ENCODE measurements at places on chromosomes 13 and 19.

DNA sequence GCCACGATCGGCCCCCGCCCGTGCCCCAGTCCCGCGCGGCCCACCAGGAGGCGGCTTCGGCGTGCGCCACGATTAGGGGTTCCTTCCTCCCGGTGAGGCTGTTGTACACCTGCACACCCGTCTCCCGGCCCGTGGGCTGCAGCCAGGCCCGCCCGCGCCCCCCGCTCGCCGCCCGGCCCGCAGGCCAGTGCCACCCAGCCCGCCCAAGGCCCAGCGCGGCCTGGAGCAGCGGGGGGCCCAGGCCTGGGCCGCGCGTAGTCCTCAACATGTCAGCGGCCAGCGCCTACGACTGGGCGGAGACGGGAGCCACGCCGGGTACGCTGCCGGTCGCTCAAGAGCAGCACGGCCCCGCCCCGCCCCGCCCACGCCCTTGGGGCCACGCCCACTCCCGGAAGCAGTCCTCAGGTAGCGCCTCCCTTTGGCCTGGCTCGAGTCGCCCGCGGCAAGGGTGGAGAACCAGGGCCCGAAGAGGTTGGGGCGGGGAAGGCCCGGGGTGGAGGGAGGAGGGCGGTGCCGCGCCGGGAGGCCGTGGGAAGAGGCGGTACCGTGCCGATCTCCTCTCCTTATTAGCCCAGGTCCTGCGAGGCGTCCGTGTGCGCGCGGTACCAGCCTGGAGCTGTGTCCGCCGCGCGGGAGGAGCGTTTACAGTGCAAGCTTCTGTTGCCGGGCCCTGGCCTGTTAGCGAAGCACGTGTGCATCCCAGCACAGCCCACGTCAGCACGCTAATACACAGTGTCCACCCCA is at the start of gene CARS2:
TSS of gene CARS2 (minus strand) at position 291 of the 744 bp plus-strand sequence. CDS start at position 268, 23 bp downstream.
- DNase-seq = peak; percentile 96
- peak within 1 kb of the TSS; percentile 62 for H3K4me3 ChIP-seq
- peaks cover 46% of the 10 kb centered on the region for H3K4me1 ChIP-seq
- no peaks in the 10 kb centered on the region for H3K36me3 ChIP-seq
- H3K27ac ChIP-seq = peak within 1 kb of the TSS; percentile 65

- DNase-seq = no peak
- H3K27me3 ChIP-seq = no peaks in the 10 kb centered on the region
- H3K4me3 ChIP-seq = no peak overlapping the region
- no peak overlapping the region for H3K27ac ChIP-seq
Observed at GRCh38 chr13:75263741-75264407, 218.1 kb downstream of the TBC1D4 start.

- H3K27ac ChIP-seq = no peak overlapping the region
- H3K36me3 ChIP-seq = no peaks in the 10 kb centered on the region
- H3K27me3 ChIP-seq = no peaks in the 10 kb centered on the region
- peak; percentile 37 for DNase-seq
Observed at GRCh38 chr19:10505583-10506229, 2.5 kb upstream of the KEAP1 start.

DNA sequence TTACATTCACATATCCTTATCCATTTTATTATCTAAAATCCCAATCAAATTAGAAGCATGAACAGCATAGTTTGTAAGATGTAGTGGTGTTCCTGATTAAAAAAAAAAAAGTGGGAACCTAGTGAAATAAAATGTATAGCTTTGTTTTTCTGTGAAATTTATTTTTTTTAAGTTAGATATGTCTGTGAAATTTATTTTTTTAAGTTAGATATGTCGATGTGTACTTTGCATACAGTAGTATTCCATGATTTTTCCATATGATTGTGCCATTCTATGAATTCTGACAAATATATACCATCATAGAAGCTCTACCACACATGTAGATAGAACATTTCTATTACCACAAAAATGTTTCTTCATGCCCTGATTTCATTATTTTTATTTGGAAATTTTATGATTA is 6.0 kb upstream of the MAB21L1 start:
- H3K4me1 ChIP-seq = no peaks in the 10 kb centered on the region
- DNase-seq = no peak
- H3K4me3 ChIP-seq = no peak overlapping the region
- no peaks in the 10 kb centered on the region for H3K36me3 ChIP-seq
- peaks cover 33% of the 10 kb centered on the region for H3K27me3 ChIP-seq

DNA sequence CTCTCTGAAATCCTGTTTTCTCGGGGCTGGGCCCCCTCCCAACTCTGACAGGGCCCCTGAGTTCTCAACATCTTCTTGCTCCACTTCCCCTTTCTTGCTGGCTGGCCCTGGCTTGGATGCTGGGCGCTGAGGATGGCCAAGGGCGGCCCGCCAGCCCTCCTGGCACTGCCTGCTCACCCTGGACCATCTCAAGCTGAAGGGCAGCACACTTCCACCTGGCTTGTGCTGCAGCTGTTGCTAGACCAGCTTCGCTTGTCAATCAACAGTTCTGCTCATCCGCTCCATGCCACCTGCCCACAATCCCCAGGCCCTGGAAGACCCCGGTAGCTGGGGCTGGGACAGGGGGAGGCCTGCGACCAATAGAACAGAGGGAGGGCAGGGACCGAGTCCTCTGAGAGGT is 6.9 kb upstream of the GMIP start:
- H3K4me3 ChIP-seq = no peak overlapping the region
- no peaks in the 10 kb centered on the region for H3K4me1 ChIP-seq
- no peaks in the 10 kb centered on the region for H3K27me3 ChIP-seq
- H3K36me3 ChIP-seq = peaks cover 100% of the 10 kb centered on the region
- H3K27ac ChIP-seq = no peak overlapping the region
- DNase-seq = no peak

DNA sequence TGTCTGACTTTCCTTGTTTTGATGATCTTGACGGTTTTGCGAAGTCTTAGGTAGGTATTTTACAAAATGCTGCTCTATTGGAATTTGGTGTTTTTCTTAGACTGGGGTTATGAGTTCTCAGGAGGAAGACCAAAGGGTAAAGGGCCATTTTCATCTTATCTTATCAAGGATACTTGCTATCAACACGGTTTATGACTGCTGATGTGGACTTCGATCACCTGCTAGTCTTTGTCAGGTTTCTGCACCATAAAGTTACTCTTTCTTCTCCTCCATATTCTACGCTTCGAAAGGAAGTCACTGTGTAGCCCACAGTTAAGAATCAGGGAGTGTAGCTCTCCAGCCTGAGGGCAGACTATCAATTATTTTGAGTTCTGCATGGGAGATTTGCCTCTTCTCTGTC is 7.4 kb upstream of the CEBPG start:
- no peaks in the 10 kb centered on the region for H3K4me1 ChIP-seq
- H3K4me3 ChIP-seq = no peak overlapping the region

DNA sequence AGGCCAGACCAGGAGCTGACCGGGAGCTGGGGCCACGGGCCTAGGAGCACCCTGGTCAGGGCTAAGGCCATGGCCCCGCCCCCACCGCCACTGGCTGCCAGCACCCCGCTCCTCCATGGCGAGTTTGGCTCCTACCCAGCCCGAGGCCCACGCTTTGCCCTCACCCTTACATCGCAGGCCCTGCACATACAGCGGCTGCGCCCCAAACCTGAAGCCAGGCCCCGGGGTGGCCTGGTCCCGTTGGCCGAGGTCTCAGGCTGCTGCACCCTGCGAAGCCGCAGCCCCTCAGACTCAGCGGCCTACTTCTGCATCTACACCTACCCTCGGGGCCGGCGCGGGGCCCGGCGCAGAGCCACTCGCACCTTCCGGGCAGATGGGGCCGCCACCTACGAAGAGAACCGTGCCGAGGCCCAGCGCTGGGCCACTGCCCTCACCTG is 6.6 kb downstream of the SPHK2 start:
- no peak overlapping the region for H3K4me3 ChIP-seq
- H3K36me3 ChIP-seq = peaks cover 47% of the 10 kb centered on the region
- DNase-seq = no peak
- no peak overlapping the region for H3K27ac ChIP-seq
- no peaks in the 10 kb centered on the region for H3K27me3 ChIP-seq

- no peaks in the 10 kb centered on the region for H3K4me1 ChIP-seq
- no peak for DNase-seq
Observed at GRCh38 chr13:97502181-97502580, 68.2 kb downstream of the RAP2A start.

GRCh38 chr19:51250786-51251467 is at the start of gene SIGLECL1:
Gene SIGLECL1, plus strand, starts transcription at chr19:51251080. Its CDS starts 12,993 bp downstream, at chr19:51264073.
- DNase-seq = no peak
- H3K27me3 ChIP-seq = no peaks in the 10 kb centered on the region
- no peaks in the 10 kb centered on the region for H3K36me3 ChIP-seq
- H3K4me1 ChIP-seq = no peaks in the 10 kb centered on the region
- H3K27ac ChIP-seq = no peak within 1 kb of the TSS
- no peak within 1 kb of the TSS for H3K4me3 ChIP-seq

DNA sequence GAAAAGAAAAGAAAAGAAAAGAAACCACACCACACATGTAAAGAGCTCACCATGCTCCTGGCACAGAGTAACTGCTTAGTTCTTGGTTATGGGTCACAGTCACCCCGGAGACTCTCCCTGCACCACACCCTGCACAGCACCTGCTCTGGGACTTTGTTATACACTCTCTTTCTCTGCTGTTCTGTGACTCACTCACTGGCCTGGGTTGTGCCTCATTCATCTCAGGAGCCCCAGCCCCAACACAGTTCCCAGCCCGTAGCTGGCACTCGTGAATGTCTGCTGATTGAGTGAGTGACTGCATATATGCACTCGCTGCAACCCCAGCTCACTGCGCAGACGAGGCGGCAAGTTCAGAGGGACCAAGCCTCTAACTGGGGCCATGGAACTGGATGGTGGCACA is 22.9 kb upstream of the ZNF507 start:
- H3K36me3 ChIP-seq = no peaks in the 10 kb centered on the region
- H3K4me1 ChIP-seq = no peaks in the 10 kb centered on the region
- no peak for DNase-seq
- H3K27me3 ChIP-seq = peaks cover 74% of the 10 kb centered on the region
- no peak overlapping the region for H3K4me3 ChIP-seq

GRCh38 chr13:26457212-26457611 is 100.3 kb upstream of the WASF3 start:
- no peaks in the 10 kb centered on the region for H3K4me1 ChIP-seq
- no peaks in the 10 kb centered on the region for H3K27me3 ChIP-seq
- DNase-seq = no peak
- no peaks in the 10 kb centered on the region for H3K36me3 ChIP-seq
- no peak overlapping the region for H3K4me3 ChIP-seq

DNA sequence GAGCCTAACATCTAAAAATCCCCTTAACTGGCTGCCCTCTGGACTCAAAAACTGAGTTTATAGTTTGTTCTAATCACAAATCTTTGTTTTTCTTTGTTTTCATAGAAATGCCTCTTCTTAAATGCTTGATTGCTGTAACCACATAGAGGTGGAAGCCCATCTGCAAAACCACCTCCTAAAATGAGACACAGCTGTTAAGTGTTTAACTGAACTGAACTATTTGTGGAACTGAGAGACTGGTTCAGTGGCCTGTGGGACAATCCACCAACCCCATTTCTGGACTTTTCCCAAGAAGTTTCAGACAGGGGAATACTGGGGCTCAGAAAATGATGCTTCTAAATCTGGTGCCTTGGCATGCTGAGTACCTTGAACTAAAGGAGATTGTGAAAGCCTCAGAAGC is 50.9 kb upstream of the TM9SF2 start:
- H3K36me3 ChIP-seq = no peaks in the 10 kb centered on the region
- no peak for DNase-seq
- H3K27ac ChIP-seq = no peak overlapping the region
- no peak overlapping the region for H3K4me3 ChIP-seq
- H3K4me1 ChIP-seq = no peaks in the 10 kb centered on the region

DNA sequence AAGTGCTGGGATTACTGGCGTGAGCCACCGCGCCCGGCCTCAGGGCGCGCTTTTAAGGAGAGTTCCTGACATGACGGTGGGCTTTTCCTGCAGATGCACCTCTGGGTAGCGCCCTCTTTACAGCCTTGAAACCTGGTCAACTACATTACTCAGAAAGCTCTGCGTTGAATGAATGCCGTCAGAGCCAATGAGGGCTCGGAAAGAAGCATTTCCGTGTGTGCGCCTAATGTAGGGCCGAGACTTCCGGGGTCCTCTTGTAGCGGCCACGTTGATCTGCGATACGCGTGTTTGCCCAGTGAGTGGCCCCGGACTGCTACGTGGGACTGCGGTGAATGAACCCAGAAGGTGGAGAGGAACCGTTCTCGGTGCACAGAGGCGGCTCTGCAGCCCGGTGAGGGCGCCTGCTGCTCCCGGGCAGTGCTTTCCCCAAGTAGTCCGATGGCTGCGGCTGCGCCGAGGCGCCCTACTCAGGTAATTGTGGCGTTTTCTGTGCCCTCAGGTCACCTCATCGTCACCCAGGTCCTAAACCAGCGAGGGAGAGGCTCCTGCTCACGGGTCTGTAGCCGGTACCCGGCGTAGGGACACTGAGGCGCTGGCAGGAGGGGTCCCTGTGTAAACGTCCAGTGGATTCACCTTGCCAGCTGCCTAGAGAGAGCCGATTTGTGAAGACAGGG is 4.9 kb upstream of the ZNF552 start:
- peaks cover 6% of the 10 kb centered on the region for H3K36me3 ChIP-seq
- peak; percentile 88 for DNase-seq
- no peaks in the 10 kb centered on the region for H3K27me3 ChIP-seq

DNA sequence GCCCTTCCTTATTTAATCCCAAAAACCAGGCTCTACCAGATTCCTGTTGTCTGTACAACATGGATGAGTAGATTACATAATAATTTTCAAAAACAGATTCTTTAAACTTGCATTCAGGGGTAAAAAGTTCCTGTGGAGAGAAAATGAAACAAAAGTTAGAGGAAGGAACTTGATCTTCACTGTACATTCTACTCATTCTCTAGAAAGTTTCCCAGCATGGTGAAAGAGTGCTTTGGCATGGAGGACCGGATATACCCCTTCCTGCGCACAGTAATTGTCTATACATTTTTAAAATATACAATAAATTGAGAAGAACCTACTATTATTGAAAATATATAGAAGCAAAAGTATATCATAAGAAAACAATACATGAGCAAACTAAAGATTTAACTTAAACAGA is 274.2 kb downstream of the ITGBL1 start:
- H3K4me1 ChIP-seq = no peaks in the 10 kb centered on the region
- no peak overlapping the region for H3K27ac ChIP-seq
- no peak for DNase-seq
- H3K4me3 ChIP-seq = no peak overlapping the region
- H3K36me3 ChIP-seq = no peaks in the 10 kb centered on the region

- no peaks in the 10 kb centered on the region for H3K4me1 ChIP-seq
- H3K4me3 ChIP-seq = no peak overlapping the region
Observed at GRCh38 chr13:78787190-78787589, 128.2 kb upstream of the OBI1 start.

DNA sequence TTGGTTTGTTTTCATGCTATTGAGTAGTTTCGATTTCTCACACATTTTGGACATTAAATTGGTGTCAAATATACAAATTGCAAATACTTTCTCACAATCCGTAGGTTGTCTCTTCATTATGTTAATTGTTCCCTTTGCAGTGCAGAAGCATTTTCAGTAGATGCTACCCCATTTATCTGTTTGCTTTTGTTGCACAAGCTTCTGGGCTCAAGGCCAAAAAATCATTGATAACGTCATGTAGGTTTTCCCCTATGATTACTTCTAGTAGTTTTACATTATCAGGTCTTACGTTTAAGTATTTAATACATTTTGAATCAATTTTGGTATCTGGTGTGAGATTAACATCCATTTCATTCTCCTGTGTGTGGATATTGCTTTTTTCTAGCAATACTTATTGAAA is 14.0 kb upstream of the ZNF347 start:
- no peak overlapping the region for H3K27ac ChIP-seq
- no peaks in the 10 kb centered on the region for H3K27me3 ChIP-seq
- no peaks in the 10 kb centered on the region for H3K4me1 ChIP-seq
- H3K36me3 ChIP-seq = peaks cover 17% of the 10 kb centered on the region

GRCh38 chr19:38654628-38655055 is 7.2 kb downstream of the ACTN4 start:
- peaks cover 97% of the 10 kb centered on the region for H3K4me1 ChIP-seq
- DNase-seq = no peak
- peak overlapping the region; percentile 87 for H3K27ac ChIP-seq
- H3K27me3 ChIP-seq = no peaks in the 10 kb centered on the region
- H3K4me3 ChIP-seq = no peak overlapping the region
- no peaks in the 10 kb centered on the region for H3K36me3 ChIP-seq
